ENCODE measurements at places on chromosomes 12 and 14.

DNA sequence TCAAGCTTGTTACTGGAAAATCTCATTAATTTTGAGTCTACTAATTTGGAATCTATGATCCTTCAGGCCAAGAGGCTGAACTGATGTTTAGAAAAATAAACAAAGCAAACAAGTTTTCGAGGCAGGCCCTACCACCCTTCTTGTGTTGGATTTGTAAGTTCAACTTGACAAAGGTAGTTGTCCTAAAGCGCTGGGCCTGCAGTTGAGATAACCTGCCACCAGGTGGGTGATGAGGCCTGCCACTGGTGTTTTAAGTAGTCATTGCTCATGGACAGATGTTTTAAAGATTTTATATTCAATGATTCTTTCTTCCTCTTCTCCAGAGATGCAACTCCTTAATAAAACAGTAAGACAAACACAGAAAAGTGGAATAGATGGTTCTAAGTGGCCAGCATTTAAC, 19.4 kb downstream of the ACVRL1 start:
- DNase-seq = peak; percentile 38

- DNase-seq = no peak
Observed at GRCh38 chr12:6334940-6335450, 6.9 kb downstream of the TNFRSF1A start.

DNA sequence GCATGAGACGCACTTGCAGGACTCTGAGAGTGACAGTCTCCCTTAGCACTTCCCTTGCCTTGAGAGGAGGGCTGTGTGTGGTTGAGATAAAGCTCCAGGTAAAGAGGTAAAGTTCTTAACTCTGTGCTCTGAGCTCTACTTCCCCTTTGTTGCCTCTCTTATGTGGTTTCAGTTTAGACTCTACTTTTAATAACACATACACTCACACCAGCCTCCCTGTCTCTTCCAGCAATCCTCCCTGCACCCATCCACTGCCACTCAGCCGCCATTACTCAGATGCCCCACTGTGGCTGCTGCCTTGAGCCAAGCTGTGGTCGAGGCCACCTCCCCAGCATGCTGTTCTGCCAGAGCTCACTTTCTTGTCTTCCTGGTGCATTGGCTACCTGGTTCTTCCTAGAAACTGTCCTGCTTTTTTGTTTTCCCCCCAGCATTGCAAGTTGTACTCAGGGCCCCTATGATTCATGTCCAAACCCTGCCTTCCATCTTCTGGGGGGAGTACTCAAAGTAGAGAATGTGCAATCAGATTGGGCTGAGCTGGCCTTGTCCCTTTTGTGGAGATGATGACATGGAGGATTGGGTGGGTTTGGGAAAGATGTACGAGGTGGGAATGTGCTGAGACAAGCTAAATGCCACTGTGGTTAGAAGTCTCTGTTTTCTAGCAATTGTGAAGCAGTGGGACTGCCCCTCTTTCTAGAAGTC, 115.5 kb upstream of the PARP11 start:
- peak; percentile 61 for DNase-seq

GRCh38 chr14:37196604-37197420, 925 bp upstream of the MIPOL1 start:
- DNase-seq = no peak

GRCh38 chr12:89856431-89856830, 147.8 kb upstream of the ATP2B1 start:
- DNase-seq = peak; percentile 27

DNA sequence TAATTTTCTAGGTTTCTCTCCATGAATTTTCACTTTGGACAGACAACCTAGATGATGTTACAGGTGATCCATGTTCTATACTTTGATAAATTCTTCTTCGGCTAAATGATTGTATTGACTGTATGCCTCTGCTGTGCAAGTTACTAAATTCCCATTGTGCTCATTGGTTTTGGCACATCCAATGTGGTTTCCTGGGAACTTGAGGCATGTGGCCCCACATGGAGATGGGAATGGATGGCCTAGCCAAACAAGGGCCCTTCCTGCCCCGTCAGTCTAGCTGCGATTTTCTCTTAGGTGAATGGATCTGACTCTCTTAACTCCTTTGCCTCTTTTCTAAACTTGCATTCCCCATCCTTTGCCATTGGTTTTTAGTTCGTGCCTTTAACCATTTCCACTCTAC, 186.2 kb downstream of the PELI2 start:
- no peak for DNase-seq

- no peak for DNase-seq
Observed at GRCh38 chr14:100789460-100790417, 36.2 kb upstream of the MEG3 start.

GRCh38 chr12:11581179-11581755, 68.2 kb upstream of the ETV6 start:
- DNase-seq = peak; percentile 70

DNA sequence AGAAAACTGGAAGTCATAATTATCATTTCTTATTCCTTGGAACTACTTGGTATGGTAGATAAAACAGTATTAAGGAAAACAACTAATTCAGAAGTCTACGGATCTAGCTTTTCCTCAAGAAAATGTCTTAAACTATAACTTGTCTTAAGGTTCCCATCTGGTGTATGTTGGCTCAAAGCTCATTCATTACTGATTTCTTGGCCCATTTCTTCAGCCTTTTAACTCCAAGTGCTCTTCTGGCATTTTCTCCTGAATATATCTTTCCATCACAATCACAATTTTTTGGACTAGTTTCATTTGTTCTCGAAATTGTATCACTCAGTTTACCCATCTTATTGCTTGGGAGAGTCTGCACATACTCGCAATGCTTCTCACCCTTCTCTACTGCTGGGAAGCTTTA, 150.1 kb downstream of the C12orf50 start:
- DNase-seq = no peak

GRCh38 chr14:64954491-64955240, 12.1 kb upstream of the GPX2 start:
- no peak for DNase-seq

- no peak for DNase-seq
Observed at GRCh38 chr12:113242560-113242959, 21.3 kb downstream of the TPCN1 start.

DNA sequence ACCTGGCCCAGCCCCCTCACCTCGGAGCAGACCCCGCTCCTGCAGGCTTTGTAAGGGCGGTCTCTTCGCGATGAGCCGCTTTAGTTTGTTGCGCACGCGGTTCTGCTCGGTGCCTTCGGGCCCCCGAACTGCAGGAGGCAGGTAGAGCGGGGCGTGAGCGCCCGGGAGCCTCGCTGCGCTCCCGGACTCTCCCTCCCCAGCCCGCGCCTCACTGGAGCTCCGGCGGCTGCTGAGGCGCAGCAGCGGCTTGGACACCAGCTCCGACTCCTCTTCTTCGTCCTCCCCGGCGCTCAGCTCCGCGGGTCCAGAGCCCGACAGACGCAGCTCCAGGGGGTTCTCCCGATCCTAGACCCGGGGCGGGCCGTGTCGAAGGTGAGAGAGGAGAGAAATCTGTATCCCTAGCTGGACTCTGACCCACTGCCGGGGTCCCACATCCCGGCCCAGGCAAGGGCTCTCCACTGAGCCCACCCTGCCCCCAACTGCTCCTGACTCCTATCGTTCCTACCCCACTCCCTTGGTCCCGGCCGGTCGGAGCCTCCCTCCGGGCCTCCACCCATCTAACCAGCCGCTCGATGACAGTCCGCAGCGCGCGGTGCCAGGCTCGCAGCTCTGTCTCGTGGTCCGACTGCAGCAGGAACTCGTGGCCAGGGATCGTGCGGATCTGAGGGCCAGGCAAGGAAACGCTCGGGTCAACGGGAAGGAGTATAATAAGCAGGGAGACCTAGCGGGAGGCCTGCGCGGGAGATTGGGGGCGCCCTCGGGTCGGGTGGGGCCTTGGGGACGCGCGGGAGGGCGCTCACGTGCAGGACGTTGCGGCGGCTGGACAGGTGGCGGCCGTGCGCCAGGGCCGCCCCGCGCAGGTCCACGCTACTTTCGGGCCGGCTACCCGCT, 4.2 kb downstream of the ARHGAP9 start:
- DNase-seq = no peak

GRCh38 chr12:109596418-109597244, 23.0 kb downstream of the MVK start:
- no peak for DNase-seq

DNA sequence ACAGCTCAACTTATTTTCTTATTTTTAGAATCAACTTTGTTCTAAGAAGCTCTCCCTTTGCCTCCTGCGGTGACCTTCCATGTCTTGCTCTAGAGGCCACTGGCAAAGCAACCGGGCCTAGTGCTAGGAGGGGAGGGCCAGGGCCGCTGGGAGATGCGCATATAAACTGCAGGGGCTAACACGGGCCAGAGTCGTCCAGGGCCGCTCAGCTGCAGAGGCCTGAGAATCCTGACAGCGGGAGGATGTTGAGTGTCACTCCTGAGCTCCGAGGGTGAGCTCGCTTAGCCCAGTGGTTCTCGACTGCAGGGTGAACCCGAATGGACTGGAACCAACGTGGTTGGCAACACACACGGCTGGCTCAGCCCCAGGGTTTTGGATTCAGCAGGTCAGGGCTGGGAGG, 6.5 kb upstream of the PIWIL1 start:
- DNase-seq = no peak

- DNase-seq = no peak
Observed at GRCh38 chr12:107610021-107610859, 75.4 kb upstream of the PWP1 start.

DNA sequence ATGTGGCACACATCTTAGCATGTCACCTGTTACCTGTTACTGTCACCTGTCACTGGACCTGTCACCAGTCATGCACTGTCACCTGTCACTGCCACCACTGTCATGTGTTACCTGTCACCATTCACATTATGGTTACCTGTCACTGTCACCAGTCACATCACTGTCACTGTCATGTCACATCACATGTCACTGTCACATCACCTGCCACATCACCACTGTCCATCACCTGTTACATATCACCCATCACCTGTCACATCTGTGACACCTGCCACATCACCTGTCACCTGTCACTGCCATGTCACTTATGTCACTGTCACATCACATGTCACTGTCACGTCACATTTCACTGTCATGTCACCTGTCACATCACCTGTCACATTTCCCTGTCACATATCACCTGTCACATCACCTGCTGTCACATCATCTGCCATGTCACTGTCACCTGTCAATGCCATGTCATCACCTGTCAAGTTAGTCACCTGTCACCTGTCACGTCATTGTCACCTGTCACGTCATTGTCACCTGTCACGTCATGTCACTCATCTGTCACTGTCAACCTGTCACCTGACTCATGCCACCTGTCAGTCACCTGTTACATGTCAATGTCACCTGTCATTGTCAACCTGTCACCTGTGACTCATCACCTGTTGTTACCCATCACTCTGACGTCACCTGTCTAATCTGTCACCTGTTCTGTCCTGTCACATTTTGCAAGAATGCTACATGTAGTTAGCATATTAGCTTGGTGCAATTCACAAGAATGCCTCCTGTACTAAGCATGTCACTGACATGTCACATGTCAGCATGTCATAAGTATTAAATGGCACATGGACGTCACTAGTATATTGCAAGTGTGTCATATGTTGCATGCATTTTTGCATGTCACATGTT, 29.0 kb upstream of the TESC start:
- DNase-seq = no peak

GRCh38 chr14:92427096-92427495, 86.5 kb upstream of the RIN3 start:
- DNase-seq = no peak

- no peak for DNase-seq
Observed at GRCh38 chr12:4909410-4909733, 333 bp upstream of the KCNA1 start.

- DNase-seq = no peak
Observed at GRCh38 chr12:47886510-47887240, 18.1 kb downstream of the VDR start.

GRCh38 chr12:115617391-115617790, 660.1 kb downstream of the MED13L start:
- DNase-seq = no peak

GRCh38 chr12:3747543-3747942, 5.4 kb downstream of the CRACR2A start:
- peak; percentile 28 for DNase-seq

- no peak for DNase-seq
Observed at GRCh38 chr12:78891646-78892353, 27.2 kb downstream of the SYT1 start.

GRCh38 chr12:109069307-109070271, 17.2 kb downstream of the USP30 start:
- no peak for DNase-seq

- DNase-seq = no peak
Observed at GRCh38 chr14:56300495-56300894, 182.3 kb downstream of the PELI2 start.

DNA sequence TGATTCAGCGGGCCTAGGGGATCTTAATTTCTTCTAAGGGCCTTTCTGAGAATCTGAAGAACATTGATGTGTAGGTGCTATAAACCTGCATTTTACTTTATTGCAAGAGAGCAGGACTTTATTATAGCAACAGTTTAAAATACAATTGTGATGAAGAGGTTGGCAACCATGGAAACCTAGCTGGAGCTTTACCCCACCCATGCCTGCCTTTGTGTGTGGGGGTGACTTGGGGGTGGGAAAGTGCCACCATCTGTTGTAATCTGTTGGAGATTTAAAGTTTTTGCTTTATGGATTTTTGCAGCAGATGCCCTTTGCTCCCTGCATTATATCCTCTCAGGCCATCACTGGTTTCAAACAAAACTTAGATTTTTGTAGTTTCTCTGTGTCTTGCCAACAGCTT, 64.6 kb downstream of the ATG14 start:
- DNase-seq = no peak

DNA sequence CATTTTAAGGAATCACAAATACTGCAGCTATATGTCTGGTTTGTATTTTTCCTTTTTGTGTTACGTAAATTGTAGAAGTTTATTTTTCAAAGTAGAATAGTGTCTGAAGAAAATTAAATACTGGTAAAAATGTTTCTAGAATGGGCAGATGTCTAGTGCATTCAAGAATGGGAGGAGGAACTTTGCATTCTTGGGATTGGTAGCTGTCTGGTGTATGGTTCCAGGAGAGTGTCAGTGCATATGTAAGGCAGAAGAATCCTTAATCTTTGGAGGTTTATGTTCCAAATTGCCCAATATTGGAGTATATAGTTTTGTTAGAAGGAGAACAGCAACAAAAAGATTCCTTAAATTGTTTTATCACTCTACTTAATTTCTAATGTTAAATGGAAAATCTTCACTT, 13.5 kb downstream of the PAPOLA start:
- no peak for DNase-seq

DNA sequence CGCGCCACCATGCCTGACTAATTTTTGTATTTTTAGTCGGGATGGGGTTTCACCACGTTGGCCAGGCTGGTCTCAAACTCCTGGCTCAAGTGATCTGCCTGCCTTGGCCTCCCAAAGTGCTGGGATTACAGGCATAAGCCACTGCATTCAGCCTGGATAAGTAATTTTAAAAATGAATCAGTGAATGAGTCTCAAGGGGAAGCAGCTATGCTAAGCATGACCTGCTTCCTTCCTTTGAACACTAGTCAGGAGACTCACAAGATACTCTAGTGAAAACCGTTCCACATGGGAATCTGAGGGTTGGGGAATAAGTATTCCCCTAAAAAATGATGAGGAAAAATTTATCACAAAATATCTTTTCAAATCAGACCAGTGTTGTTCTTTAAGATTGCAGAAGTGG, 10.7 kb upstream of the FAM234B start:
- no peak for DNase-seq

GRCh38 chr14:104111301-104112112, 26.0 kb downstream of the ASPG start:
- DNase-seq = no peak

All from CD4-positive, alpha-beta T cell treated with Interleukin-6 at 100 ng/mL for 8 hours (primary cell).